ENCODE measurements at places on chromosomes 4 and X.

- no peak overlapping the region for H3K27ac ChIP-seq
- H3K27me3 ChIP-seq = no peaks in the 10 kb centered on the region
- no peak for DNase-seq
- H3K4me1 ChIP-seq = no peaks in the 10 kb centered on the region
- H3K4me3 ChIP-seq = no peak overlapping the region
- H3K36me3 ChIP-seq = no peaks in the 10 kb centered on the region
These were observed 2.4 kb downstream of the AGTR2 start for GRCh38 chrX:116172976-116173375.

DNA sequence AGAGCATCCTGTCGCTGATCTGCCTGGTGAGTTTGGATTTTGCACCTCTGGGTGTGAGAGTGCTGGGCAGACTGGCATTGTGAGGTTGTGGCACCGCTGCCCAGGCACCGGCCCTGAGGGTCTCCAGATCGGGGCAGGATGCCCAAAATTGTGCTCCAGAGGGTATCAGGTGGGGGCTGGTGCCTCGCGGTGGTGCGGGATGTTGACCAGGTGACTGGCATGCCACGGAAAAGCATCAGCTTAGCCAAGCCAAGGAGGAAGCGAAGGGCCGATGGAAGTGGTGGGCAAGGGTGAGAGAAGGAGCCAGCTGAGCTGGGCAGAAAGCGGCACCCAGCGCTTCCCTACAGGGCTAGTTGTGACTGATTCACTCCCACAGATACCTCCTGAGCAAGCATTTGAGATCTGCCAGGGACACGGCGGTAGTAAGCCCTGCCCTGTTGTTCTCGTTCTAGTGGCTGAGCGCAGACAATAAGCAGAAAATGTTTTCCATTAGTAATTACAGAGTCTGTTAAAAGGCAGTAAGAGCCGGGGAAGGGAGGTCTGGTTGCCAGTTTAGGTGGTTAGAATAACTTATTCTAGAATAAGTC is 809 bp downstream of the ZFP92 start:
- DNase-seq = peak; percentile 4
- H3K27ac ChIP-seq = no peak overlapping the region
- no peaks in the 10 kb centered on the region for H3K36me3 ChIP-seq
- H3K4me1 ChIP-seq = no peaks in the 10 kb centered on the region
- H3K27me3 ChIP-seq = no peaks in the 10 kb centered on the region

GRCh38 chr4:8195431-8195830 is 3.7 kb upstream of the SH3TC1 start:
- H3K27me3 ChIP-seq = no peaks in the 10 kb centered on the region
- no peak overlapping the region for H3K27ac ChIP-seq
- no peak overlapping the region for H3K4me3 ChIP-seq
- no peaks in the 10 kb centered on the region for H3K4me1 ChIP-seq
- DNase-seq = no peak
- no peaks in the 10 kb centered on the region for H3K36me3 ChIP-seq

DNA sequence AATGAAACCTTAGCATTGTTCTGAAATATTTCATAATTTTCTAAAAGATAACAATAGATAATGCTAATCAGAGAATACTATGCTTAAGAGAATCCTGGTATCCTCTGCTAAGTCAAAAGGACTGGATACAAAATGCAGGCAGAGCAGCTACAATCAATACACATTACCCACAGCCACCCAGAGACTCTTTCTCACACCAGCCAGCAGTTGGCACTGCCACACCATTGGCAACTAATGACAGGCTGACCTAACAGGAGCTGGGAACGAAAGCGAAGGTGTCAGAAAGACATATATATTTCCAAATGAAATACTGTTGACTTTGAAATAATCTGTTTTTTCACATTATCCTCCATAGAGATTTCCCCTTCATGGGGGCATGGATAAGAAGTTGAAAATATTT is 122.6 kb upstream of the PLAC1 start:
- H3K36me3 ChIP-seq = peaks cover 2% of the 10 kb centered on the region
- no peaks in the 10 kb centered on the region for H3K27me3 ChIP-seq
- H3K4me3 ChIP-seq = no peak overlapping the region
- no peak overlapping the region for H3K27ac ChIP-seq
- H3K4me1 ChIP-seq = no peaks in the 10 kb centered on the region

DNA sequence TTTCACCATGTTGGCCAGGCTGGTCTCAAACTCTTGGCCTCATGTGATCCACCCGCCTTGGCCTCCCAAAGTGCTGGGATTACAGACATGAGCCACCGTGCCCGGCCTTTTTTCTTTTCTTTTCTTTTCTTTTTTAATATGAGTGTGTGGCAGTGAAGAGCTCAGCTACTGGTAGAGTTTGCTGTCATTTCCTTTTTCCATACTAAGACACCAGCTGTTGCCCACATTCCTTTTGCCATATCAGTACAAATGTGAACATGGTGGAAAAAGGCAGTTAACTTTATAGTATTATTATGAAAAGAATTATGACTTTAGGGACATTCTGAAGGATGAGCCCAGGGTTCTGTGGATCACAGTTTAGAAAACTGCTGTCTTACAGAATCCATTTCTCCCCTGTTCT is 69.8 kb downstream of the EGF start:
- no peaks in the 10 kb centered on the region for H3K4me1 ChIP-seq
- no peaks in the 10 kb centered on the region for H3K36me3 ChIP-seq
- H3K4me3 ChIP-seq = no peak overlapping the region
- H3K27ac ChIP-seq = no peak overlapping the region
- no peaks in the 10 kb centered on the region for H3K27me3 ChIP-seq

- no peak overlapping the region for H3K27ac ChIP-seq
- DNase-seq = no peak
- no peaks in the 10 kb centered on the region for H3K4me1 ChIP-seq
- H3K4me3 ChIP-seq = no peak overlapping the region
- no peaks in the 10 kb centered on the region for H3K36me3 ChIP-seq
These were observed 42.3 kb downstream of the IDS start for GRCh38 chrX:149462849-149463248.

- H3K4me1 ChIP-seq = no peaks in the 10 kb centered on the region
- H3K27me3 ChIP-seq = no peaks in the 10 kb centered on the region
- no peaks in the 10 kb centered on the region for H3K36me3 ChIP-seq
- H3K27ac ChIP-seq = no peak overlapping the region
- DNase-seq = no peak
- H3K4me3 ChIP-seq = no peak overlapping the region
These were observed 260.4 kb downstream of the SMARCA1 start for GRCh38 chrX:129262912-129263311.

DNA sequence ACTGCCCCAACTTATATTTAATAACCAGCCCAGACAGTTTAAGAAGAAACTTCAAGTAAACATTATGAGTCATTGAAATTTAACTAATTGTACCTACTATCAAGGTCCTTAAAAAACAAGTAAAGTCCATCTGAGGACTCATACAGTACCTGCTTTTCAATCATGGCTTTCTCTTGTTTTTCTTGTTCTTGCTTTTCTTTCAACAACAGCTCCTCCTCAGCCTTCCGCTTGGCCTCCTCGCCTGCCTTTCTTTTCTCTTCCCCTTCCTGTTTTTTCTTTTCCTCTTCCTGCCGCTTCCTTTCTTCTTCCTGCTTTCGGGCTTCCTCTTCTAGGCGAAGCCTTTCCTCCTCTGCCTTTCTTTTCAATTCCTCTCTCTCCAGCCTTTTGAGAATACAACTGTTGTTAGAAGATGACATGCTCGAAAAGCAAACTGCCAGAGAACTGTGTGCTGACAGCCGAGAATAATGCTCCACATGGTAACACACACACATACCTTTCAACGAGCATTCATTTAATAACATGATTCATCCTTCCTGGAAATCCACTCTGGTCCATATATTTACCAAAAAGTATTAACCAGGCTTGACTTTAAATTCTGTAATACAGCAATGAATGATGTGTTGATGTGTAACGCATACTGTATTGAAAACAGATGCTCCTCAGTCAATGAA is 25.2 kb upstream of the BCLAF3 start:
- H3K4me3 ChIP-seq = no peak overlapping the region
- no peaks in the 10 kb centered on the region for H3K4me1 ChIP-seq
- no peaks in the 10 kb centered on the region for H3K36me3 ChIP-seq
- no peaks in the 10 kb centered on the region for H3K27me3 ChIP-seq
